EL (cell line): ENCODE measurements at places on chromosomes 11 and 22.

DNA sequence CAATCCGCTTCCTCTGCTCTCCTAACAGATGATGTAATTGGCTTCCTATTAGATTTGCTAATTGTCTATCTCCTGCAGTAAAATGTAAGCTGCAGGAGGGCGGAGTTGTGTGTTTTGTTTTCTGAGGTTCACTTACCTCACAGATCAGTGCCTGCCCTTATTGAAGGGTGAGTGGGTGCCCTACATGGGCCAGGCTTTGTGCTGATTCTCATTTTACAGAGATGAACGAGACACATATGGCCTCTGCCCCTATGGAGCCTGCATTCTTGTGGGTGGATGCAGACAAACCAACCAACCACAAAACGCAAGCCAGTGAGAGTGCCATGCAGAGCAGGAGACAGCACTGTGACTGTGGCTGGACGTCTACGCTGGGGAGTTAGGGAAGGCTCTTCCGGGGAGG is 9.9 kb downstream of the TESMIN start:
- DNase-seq = no peak

DNA sequence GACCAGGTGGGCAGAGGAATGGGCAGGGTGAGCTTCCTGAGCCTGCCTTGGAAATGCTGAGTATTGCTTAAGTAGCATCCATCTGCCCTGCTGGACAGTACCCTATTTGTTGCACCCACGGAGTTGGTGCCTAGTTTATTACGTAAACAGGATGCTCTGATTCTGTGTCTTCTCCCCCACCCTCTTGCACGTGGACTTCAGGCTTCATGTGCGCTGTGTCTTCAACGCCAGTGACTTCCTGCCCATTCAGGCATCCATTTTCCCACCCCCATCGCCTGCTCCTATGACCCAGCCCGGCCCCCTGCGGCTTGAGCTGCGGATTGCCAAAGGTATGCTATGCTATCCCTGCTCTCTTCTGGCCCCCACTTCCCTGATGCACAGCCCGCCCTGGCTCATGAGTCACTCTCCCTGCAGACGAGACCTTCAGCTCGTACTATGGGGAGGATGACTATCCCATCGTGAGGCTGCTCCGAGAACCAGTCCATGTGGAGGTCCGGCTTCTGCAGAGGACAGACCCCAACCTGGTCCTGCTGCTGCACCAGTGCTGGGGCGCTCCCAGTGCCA is 5.7 kb downstream of the ZP1 start:
- peak; percentile 98 for DNase-seq

DNA sequence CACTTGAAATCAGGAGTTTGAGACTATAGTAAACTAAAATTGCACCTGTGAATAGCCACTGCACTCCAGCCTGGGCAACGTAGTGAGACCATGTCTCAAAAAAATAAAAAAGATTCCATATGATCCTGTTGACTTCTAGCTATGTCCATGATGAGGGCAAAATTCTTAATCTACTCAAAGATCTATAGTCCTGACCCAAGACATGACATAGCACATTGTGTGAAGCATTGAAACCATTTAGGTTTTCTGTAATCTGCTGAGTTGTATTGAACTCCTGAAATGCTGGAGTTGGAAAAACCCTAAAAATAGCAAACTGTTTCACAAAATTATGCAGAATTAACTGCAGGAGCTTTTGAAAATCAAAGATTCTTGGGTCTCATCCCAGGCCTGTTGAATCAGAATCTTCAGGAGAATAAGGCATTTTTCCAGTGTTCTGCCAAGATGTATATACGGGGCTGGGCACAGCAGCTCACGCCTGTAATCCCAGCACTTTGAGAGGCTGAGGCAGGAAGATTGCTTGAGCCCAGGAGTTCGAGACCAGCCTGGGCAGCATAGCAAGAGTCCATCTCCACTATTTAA is 29.8 kb upstream of the LDHA start:
- DNase-seq = no peak

DNA sequence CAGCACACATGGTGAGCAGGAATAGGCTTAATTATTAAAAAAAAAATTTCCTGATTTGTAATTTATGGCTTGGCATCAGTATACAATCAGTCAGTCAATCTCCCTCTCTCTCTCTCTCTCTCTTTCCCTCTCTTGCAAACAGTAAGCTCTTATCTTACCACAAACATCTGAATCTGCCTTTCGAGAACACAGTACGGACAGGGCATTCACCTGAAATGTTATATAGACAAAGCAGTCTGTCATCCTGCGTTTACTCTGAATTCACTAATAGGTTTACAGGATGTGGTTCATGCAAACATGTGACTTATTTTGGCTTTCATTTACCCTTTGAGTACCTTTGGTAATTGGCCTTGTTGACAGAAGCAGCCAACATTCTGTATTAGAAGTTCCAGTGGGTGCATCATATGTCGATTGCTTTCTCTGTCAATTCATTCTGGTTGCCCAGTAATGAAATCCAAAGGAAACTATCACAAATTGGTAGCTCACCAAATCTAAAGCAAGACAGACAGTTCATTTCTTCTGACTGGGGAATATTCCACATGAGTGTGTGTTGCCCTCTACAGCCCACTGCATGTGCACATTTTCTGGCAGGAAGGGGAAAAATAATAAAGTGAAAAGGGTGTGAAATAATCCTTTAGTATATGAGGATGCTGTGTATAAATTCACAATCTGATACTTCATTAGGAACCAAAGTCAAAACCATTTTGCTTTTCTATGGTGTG is 1058.2 kb downstream of the LRRC4C start:
- DNase-seq = no peak

- peak; percentile 88 for DNase-seq
These were observed 195.8 kb downstream of the HIPK3 start for GRCh38 chr11:33452836-33453624.
